Stimulated activated CD8-positive, alpha-beta memory T cell treated with anti-CD3 and anti-CD28 coated beads, Interleukin-2, amount 100 ng/mL, for 48 hours (primary cell): ENCODE measurements at places on chromosomes 5 and 9.

DNA sequence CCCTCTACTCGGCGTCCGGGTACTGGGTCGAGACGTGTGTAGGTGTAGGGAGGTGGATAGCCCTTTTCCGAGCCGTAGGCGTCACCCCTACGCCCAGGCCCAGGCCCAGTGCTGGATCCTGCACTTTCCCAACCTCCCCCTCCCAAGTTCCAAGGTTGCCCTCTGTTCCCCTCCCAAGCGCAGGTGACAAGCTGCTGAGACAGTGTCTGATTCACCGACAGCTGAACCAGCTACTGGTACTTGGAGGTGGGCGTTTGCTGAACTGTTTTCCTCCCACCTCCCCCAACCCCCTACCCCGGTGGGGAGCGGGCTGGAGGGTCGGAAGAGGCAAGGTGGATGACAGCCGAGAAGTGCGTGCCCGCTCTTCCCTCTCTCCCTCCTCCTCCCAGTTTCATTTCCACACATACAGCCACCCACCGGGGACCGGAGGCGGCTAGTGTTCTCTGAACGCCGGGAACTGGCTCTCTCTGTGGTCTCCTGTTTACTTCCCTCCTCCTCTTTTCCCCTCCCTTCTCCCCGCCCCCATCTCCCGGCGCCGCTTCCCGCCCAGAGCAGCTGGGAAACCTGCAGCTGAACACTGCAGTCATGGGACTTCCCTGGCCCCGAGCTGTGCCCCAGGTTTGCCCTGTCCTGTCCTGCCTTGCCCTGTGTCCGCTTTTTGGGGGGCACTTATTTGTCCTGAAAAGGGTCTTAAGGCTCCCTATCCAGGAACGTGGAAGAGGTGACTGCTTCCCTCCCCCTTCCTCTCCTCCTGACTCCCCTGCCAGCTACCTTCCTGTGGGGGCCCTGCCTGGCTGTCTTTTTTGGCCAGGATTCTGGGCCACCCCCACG lies 6.2 kb upstream of the KLF9 start:
- peak; percentile 35 for DNase-seq

GRCh38 chr5:165139262-165139661 lies 1633.8 kb downstream of the MAT2B start:
- no peak for DNase-seq

- DNase-seq = no peak
Observed at GRCh38 chr5:137561608-137562007, 62.5 kb upstream of the SPOCK1 start.

DNA sequence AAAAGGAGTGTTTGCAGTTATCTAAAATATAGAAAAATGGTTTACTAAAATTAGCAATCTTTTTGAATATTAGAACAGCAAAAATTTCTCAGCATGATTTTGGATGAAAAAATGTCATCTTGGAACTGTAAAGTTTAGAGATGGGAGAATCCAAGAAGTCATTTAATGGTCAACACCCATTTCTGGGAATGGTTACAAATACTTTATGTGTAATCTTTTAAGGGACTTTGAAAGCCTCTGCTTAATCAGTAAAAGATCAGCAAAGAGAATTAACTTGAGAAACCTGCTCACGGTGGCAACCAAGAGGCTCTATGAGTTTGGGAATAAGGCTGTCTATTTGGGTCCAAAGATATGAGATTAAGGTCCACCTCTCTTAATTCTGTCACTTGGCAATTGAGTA lies 13.0 kb downstream of the C1QTNF3 start:
- no peak for DNase-seq

GRCh38 chr9:36721846-36722588 lies 149.3 kb downstream of the MELK start:
- no peak for DNase-seq

- DNase-seq = no peak
Observed at GRCh38 chr5:8644377-8644776, 775.4 kb downstream of the MTRR start.

- no peak for DNase-seq
Observed at GRCh38 chr9:78040726-78041125, 9.1 kb upstream of the GNAQ start.

- no peak for DNase-seq
Observed at GRCh38 chr5:167633931-167634341, 657.5 kb upstream of the WWC1 start.

GRCh38 chr5:167880420-167880819 lies 411.0 kb upstream of the WWC1 start:
- DNase-seq = no peak

DNA sequence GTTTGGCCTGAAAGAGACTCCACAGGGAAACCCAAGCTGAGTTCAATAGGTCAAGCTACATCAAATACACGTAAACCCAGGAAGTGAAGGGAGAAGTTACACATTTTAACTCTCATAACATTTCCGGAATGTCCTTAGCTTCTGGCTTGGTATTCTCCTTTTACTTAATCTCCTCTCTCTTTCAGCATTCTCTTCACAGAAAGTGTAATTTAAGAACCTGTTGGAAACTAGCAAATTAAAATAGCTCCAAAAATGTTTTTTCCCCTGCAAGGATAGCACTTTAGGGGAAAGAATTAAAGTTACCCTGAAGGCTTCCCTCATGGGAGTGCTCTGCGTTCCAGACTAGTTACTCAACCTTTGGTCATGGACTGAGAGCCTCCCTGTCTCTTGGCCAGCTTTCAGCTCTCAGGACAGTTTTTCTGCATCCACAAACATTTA lies 292.7 kb upstream of the TARS1 start:
- no peak for DNase-seq

DNA sequence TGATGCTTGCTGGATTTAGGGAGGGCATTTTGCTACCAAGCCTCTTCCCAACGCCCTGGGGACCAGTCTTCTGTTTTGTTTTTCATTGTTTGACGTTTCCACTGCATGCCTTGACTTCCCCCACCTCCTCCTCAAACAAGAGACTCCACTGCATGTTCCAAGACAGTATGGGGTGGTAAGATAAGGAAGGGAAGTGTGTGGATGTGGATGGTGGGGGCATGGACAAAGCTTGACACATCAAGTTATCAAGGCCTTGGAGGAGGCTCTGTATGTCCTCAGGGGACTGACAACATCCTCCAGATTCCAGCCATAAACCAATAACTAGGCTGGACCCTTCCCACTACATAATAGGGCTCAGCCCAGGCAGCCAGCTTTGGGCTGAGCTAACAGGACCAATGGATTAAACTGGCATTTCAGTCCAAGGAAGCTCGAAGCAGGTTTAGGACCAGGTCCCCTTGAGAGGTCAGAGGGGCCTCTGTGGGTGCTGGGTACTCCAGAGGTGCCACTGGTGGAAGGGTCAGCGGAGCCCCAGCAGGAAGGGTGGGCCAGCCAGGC lies 23.0 kb downstream of the PCDHGC5 start:
- DNase-seq = no peak

DNA sequence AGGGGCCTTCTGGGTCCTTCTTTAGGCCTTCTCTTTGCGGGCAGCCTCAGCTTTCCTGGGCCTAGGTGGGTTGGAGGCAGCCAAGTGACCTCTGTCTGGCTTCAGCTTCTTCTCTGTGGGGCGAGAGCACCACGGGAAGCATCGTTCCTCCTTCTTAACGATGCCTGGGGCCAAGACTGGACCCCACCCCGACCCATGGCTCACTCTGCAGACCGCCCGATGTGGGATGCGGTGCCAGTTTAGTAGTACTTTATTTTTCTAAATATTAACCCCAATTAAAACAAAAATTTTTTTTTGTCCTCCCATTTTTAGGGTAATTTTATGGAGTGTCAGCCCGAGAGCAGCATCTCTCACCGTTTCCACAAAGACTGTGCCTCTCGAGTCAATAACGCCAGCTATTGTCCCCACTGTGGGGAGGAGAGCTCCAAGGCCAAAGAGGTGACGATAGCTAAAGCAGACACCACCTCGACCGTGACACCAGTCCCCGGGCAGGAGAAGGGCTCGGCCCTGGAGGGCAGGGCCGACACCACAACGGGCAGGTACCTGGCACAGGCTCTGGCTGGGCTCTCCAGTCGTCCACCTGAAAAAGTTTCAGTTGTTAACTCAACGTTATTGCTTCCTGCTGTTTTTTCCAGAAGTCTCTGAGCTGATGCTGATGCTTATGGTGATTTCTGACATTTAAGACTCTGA lies 101.1 kb upstream of the CACNA1B start:
- DNase-seq = no peak

GRCh38 chr9:93541581-93542349 lies 34.6 kb upstream of the PHF2 start:
- no peak for DNase-seq

- no peak for DNase-seq
Observed at GRCh38 chr5:161165998-161166660, 314.1 kb upstream of the ATP10B start.

DNA sequence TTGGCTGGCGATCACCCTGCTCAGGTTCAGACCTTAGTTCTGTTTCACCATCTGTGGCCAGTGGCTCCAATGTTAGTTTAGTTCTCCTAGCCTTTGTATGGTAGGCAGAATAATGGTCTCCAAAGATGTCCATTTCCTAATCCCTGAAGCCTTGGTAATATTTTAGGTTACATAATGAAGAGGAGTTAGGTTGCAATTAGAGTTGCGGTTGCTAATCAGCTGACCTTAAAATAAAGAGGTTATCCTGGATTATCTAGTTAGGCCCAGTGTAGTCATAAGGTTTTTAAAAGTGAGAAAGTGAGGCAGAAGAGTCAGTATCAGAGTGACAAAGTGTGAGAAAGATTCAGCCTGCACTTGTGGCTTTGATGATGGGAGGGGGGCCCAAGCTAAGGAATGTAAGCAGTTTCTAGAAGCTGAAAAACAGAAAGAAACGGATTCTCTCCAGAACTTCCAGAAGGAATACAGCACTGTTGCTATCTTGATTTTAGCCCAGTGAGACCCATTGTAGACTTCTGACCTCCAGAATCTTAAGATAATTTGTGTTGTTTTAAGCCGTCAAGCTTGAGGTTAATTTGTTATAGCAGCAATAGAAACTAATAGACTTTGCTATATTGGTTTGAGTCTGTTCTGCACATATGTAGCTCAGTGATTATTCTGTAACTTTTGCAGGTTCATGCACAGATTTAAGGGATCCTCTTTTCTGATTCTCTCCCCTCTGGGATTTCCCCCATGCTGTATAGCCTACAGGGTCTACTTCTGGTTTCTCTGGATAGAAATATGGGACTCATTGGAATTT lies 21.6 kb downstream of the LNPEP start:
- DNase-seq = peak; percentile 16

GRCh38 chr5:66812291-66812690 lies 216.1 kb downstream of the MAST4 start:
- DNase-seq = no peak

- DNase-seq = no peak
Observed at GRCh38 chr5:43121913-43122484, 1.3 kb downstream of the ZNF131 start.

DNA sequence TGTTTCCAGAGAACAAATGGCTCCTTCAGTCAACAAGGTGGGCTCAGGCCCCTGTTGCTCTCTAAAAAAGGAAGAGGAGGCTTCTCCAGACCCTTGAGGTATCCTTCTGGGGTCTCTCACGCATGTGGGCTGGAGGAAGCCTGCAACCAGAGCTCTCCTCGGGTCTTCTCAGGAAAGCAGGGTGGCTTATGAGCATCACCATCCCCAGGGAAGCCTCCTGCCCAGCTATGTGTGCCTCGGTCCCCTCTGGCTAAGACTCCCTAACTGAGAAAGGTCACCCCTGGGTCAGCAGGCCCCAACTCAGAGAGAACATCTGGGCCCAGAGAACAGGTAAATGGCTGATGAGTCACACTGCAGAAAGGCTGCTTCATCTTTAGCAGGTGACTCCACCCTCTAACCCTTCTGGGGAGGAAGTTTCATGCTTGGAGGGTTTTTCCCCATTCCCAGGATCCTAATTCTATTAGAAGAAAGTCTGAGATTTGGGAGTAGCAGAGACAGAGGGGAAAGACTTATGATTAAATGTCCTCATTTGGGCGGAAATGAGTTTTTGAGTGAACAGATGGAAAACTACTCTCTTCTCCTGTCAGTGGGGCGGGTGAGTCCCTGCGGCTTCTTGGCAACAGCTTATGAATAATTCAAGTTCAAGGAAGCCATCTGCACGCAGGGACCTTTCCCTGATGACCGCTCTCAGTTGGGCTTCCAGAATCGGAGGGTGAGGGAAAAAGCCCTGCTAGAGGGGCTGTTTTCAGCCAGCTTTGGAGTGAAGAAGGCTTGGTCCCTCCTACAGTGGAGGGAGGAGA lies 41.9 kb downstream of the TGFBI start:
- no peak for DNase-seq

- DNase-seq = no peak
Observed at GRCh38 chr5:149238540-149238939, 33.1 kb upstream of the AFAP1L1 start.

- no peak for DNase-seq
Observed at GRCh38 chr9:16475257-16475656, 395.2 kb downstream of the BNC2 start.

DNA sequence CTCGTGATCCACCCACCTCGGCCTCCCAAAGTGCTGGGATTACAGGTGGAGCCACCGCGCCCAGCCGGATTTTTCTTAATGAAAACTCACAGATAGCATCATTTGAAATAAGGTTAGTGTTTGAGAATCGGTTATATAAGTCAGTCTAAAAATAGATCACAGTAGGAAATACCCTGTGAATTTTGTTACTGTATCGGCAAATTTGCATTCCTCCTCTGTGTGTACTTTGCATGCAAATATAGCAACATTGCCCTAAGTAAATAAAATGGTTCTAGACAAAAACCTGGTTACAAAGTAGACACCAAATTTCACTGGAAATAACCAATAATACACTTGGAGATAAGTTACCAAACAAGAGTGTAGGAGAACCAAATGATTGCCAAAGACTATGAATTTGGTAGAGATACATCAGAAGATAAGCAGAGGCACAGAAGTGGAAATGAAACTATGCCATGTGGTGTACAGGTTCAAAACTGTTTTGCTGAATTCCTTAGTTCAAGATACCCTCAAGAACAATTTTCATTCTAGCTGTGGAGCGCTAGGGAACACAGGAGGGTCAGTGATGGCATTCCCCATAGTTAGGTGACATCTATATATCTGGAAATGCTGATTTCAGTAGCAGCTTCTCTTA lies 58.1 kb downstream of the ICE1 start:
- DNase-seq = no peak

GRCh38 chr5:151954255-151954654 lies 29.6 kb upstream of the GLRA1 start:
- no peak for DNase-seq

GRCh38 chr9:134061019-134061687 lies 6.7 kb downstream of the BRD3 start:
- no peak for DNase-seq

DNA sequence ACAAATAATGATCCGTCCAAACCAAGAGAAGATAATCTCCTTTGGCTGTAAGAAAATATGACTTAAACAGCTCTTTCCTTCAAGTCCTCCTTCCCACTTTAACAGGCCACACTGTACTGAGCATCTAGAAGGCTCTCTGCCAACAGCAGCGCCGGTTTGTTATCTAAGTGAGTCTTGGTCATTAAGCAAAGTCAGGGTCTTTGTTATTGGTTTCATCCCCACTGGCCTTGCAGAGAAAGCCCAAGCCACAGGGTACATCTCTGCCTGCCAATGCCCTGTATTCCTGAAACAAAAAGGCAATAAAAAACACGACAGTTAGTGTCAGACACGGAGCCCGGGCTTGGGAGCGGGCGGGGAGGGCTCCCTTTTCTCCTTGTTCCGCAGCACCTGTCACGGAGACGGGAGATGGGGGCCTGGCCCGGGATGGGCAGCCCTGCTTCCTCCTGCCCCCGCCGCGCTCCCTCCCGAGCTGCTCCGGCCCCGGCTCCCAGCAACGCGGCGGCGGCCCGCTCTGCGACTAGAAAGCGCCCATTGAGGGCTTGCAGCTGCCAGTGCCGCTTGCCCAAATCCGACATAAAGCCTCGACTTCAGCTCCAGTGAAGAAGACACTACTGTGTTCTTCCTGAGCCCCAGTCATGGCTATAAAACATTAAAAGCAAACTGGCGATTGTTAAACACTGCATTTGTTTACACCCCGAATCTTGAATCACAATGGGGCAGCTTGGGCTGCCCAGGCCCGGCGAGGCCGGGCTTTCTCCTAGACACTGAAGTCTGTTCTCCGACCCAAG lies 28.1 kb upstream of the PIK3R1 start:
- no peak for DNase-seq
